Substantia nigra (tissue), 51 donors: ENCODE measurements at places on chromosomes 3 and 15.

- no peak for DNase-seq
These were observed 153.1 kb upstream of the GAP43 start for GRCh38 chr3:115470254-115470653.

DNA sequence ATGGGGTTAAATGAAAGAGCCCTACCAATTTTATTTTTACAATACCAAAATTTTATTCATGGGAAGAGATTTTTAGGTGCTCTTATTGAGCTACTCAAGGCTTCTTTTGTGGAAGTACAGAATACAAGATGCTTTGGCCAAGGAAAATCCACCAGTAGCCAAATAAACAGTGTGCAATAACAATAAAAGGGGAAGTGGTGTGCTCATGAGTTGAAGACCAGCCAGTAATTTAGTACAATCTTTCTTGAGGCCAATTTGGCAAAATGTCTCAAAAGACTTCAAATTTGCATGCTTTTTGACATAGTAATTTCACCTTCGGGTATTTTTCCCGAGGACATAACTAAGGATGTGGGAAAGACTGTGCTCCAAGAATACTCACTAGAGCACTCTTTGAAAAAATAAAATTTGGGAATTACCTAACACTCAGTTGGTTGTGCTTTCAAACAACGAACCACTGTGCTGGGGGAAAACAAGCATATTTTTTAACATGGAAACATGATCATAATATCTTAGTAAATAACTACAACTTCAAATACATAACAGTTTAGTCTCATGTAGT lies 294.0 kb downstream of the DIPK2A start:
- DNase-seq: no peak

- no peak for DNase-seq
These were observed 76.5 kb upstream of the ALDH1A3 start for GRCh38 chr15:100803171-100803440.

DNA sequence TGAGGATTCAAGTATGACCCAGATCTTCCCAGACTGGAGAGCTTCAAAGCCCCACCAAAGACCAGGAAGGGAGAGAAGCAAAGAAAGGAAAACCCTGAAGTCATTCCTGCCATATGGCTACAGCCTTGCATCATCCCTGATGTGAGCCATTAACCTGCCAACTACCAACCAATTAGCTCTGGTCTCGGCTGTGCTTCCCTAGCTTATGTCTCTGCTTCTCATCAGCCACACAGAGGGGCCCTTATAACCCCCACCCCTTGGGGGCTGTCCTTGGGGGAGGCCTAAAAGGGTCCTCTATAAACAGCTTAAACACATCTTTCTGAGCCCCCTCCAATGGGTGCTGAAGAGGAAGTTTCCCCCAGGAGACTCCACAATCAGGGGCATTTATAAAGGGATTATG lies 52.8 kb downstream of the NOX5 start:
- no peak for DNase-seq

DNA sequence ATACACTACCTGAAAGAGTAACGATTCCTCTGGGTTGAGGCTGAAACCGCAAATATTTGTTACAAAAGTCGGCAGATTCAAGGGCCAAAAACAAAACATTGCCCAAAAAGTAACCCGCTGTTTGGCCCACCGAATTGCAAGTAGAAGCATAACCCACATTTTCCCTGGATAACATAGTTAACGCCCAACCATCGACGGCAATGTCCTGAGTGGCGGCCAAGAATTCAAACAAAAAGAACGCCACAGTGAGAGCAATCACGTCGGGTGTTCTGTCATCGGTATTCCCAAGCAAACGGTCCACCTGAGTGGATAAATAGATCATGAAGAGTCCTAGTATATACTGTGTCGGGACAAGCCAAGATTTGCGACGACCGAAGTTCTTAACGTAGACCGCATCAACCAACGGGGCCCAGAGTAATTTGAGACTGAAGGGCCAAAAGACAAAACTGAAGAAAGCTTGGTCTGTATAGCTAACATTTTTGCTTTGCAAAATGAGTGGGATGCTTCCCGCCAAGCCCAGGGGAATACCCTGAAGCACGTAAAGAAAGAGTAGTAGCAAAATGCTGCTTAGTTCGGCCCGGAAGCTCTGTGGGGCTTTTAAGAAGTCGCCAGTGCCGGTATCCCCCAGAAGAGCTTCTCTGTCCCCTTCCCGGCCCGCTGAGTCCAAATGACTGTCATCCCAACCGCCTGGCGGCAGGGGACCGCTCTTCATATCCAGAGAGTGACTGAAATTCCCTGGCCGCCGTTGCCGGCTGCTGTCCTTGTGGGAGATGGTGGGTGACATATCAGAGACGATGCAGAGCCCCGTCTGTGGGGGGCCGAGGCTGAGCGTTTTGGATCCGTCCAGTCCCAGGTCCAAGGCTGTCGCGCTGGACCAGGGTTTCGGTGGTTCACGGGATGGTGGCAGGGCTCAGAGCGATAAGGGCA lies 750 bp downstream of the SLC33A1 start:
- peak; percentile 25 for DNase-seq
